Left kidney (tissue), 8 donors: ENCODE measurements at places on chromosomes 13 and 19. TPM values are rescaled to one million over a fixed set of nuclear protein-coding genes. Genes with fewer than 3 reads are reported as not detected.

DNA sequence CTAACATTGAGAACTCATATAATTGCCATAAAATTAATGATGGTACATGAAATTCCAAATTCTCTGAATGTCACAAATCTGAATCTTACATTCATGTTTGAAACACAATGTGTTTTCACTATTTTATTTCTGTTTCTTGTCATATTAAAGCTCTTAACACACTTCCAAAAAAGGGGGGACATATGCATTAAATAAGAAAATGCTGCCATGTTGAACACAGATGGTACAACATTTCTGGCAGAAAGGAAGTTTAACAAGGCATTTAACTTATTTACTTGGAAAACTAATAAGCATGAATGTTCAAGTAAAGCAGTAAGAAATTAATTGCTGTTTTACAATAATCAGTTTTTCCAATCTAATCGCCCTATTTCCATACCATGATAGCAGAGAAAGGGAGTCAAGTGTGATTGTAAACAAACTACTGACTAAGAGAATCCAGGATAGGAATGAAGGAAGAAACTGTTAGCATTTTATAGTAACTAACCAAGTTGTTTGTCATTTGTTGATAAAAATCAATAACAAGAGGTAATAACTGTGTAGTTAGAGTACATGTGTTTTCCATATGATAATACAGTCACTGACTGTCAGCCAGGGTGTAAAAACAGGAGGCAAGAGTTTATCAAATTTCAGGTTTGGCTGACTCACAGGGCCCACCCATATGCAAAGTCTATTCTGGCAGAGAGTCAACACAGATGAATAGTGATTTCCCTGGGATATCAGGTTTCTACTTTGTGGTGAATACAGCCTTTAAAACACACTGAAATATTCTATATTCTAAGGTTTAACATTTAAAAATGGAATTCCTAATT, 5.7 kb upstream of the FOXO1 start:
- no peak for DNase-seq

DNA sequence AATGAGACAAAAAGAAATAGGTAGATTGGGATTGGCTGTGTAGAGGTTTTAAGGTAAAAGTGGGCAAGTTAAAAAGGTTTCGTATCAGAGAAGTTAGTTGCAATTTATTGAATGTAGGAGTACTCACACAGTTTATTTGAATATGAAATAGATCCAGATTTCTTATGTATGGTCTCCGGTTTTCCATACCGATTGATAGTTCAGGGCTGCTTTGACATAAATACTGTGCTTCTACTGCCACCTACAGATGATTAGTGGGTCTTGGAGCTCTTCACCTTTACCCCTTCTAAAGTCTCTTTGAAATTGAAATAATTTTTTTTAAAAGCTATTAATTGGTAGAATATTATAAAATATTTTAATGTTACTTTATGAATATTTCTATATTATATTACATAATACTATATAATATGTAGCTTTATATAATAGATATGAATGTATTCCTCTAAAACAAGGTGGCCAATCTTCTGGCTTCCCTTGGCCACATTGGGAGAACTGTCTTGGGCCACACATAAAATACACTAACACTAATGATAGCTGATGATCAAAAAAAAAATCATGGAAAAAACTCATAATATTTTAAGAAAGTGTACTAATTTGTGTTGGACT, 7.7 kb upstream of the GPR18 start:
- peak; percentile 38 for DNase-seq

DNA sequence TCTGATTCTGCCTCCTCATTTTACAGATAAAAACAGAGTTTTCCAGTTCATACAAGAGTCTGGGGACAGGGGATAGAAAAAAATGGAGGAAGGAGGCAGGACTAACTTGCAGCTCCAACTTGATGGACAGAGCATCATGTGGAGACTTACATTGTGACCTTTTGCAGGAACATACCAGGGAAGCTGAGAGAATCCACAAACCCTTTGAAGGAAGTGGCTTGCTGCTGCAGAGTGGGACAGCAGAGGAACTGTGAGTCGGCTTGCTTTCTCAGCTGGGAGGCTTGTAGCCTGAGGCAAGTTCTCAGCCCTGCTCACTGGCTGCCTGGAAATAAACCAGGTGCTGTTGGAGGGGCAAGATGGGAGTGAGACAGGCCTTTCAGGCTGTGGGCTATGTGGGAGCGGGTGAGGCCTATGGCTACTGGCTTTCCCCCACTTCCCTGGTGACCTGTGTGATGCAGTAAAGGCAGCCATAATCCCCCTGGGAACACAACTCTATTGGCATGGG, 614.4 kb downstream of the KCTD12 start:
- DNase-seq = no peak

- DNase-seq = no peak
Observed at GRCh38 chr19:5354403-5354802, 13.8 kb upstream of the PTPRS start.

DNA sequence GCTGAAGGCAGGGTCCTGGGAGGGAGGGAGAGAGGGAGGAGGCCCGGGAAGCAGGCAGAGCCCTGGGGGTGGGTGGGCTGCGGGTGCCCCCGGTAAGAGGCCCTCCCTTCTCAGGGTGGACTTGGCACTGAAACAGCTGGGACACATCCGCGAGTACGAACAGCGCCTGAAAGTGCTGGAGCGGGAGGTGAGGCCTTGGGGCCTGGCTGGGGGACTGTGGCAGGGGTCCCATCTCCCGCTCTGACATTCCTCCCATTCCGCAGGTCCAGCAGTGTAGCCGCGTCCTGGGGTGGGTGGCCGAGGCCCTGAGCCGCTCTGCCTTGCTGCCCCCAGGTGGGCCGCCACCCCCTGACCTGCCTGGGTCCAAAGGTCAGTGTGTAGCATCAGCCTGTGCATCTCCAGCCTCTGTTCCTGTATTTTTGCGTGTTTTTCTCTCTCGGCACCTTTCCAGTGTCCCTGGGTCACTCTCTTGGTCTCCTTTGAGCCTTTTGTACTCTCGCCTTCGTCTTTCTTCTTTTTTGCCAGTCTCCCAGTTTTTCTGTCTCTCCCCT, 53.4 kb downstream of the TRPM4 start:
- DNase-seq = peak; percentile 40

- no peak for DNase-seq
Observed at GRCh38 chr13:50400035-50400726, 384.9 kb downstream of the KCNRG start.

Gene CPB2
- polyA plus RNA-seq = 0.27 TPM

Gene NOTCH3
- polyA plus RNA-seq = 102 TPM
